ENCODE measurements at places on chromosomes 3 and 15.

GRCh38 chr15:50137893-50138292 lies 18.9 kb upstream of the ATP8B4 start:
- DNase-seq, result no peak

GRCh38 chr3:67031986-67032385 lies 33.9 kb downstream of the KBTBD8 start:
- DNase-seq, result peak; percentile 25

- no peak for DNase-seq
Observed at GRCh38 chr3:52528586-52529375, 4.9 kb downstream of the NT5DC2 start.

- DNase-seq, result no peak
Observed at GRCh38 chr3:54283470-54283869, 161.1 kb downstream of the CACNA2D3 start.

DNA sequence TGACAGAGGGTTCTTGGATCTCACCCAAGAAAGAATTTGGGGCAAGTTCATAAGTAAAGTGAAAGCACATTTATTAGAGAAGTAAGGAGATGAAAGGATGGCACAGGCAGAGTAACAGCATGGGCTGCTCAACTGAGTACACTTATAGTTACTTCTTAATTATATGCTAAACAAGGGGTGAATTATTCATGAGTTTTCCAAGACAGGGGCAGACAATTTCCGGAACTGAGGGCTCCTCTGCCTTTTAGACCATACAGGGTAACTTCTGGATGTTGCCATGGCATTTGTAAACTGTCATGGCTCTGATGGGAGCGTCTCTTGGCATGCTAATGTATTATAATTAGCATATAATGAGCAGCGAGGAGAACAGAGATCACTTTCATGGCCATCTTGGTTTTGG lies 221.2 kb upstream of the STT3B start:
- no peak for DNase-seq
